Fibroblast of skin of left biceps (primary cell): ENCODE measurements at places on chromosomes 11 and 22.

- no peak for DNase-seq
Observed at GRCh38 chr11:80702264-80702663, 1261.4 kb upstream of the TENM4 start.

GRCh38 chr11:69904974-69905535 lies 85.8 kb upstream of the FGF3 start:
- no peak for DNase-seq

- DNase-seq: no peak
Observed at GRCh38 chr22:50452649-50453048, 22.2 kb downstream of the SBF1 start.

- DNase-seq: no peak
Observed at GRCh38 chr22:17785185-17786184, 11.2 kb upstream of the BID start.

DNA sequence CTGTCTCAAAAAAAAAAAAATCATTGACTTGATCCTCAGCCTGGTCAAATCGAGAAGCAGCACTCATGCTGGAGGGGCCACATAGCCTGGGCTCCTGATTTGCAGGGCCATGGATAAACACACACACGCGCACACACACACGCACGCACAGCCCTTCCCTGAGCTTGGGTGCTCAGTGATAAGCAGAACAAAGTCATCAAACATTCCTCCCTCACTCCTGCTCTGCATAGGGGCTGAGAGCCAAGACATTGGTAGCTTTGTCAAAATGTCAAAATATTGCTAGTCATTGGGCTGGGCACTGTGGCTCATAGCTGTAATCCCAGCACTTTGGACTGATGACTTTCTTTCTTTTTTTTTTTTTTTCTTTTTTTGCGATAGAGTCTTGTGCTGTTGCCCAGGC lies 34.0 kb upstream of the A4GALT start:
- no peak for DNase-seq

GRCh38 chr11:133115099-133115498 lies 417.2 kb downstream of the OPCML start:
- no peak for DNase-seq

DNA sequence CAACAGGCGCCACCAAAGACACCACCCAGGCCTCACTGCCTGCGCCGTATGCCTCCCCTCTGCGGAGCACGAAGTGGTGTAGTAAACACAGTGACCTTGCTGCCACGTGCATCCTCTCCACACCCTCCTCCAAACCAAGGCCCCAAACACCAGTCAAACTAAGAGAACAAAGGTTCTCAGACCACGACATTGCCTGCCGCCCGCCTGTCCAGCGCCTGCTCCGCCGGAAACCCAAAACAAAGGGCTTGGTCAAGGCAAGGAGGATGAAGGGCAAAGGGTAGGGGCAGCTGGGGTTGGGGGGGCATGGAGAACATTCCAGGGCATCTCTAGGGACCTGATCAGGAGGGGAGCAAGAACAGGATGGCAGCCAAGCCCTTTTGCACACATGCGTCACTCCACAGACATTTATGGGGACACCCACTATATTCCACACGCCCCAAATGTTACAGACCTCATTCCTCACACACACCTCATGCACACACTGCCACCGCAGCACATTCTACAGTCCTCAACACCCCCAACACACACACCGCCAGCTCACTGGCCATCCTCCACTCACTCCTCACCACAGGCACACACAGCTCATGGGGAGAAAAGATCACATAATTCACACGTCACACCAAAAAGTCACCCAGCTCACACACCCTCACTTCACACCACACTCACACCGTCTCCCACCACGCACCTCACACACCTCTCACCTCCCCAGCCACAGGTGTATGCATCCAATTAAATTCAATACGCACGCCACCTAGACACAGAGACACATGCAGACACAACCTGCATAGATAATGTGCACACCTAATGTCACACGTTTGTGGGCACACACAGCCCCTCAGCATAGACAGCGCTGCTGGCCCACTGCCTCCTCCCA lies 34.5 kb downstream of the PDE2A start:
- DNase-seq: no peak

DNA sequence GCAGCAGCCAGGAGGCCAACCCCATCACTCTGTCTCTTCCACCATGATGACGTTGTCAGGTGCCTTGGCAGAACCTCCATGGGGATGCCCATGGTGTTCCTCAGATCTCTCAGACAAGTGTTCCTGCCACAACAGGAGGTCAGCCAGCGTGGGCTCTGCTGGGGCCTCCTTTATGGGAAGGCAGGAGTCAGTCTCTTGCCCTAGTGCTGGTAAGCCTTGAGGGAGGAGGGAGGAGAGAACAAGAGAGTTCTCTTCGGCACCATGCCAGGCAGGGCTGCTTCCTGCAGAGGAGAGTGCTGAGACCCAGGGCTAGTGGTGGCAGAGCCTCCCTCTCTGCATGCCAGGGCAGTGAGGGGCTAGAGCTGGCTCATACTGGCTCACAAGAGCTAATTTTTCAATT lies 32.5 kb downstream of the GNAZ start:
- no peak for DNase-seq

DNA sequence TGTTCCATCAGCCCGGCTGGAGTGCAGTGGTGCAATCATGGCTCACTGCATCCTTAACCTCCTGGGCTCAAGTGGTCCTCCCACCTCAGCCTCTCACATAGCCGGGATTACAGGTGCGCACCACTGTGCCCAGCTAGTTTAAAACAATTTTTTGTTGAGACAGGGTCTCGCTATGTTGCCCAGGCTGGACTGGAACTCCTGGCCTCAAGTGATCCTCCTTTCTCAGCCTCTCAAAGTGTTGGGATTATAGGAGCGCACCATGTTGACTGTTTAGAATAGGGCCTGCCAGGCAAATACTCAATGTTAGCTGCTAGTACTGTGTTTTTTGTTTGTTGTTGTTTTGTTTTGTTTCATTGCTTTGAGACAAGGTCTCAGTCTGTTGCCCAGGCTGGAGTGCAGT lies 66.4 kb downstream of the ARHGAP8 start:
- no peak for DNase-seq
